Right atrium auricular region (tissue), 2 donors: ENCODE measurements at places on chromosomes 1 and 21. TPM values are rescaled to one million over a fixed set of nuclear protein-coding genes. Genes with fewer than 3 reads are reported as not detected.

Gene CYP2J2
- total RNA-seq = 100 TPM

Gene PLA2G5
- total RNA-seq = 115 TPM

Gene CNTN2
- 0.41 TPM for total RNA-seq

Gene ORC1
- total RNA-seq = 0.28 TPM

Gene PNRC2
- total RNA-seq = 92.3 TPM

Gene CYP4Z1
- 0.35 TPM for total RNA-seq

Gene ETV3L
- total RNA-seq = not detected

Gene LAX1
- total RNA-seq = not detected

Gene LGR6
- 5.5 TPM for total RNA-seq

Gene UTS2
- not detected for total RNA-seq

Gene GBP5
- 0.37 TPM for total RNA-seq

Gene TTC39A
- total RNA-seq = 14.9 TPM

Gene MATN1
- total RNA-seq = not detected

Gene CLIC6
- total RNA-seq = 7.0 TPM

Gene LCE2B
- not detected for total RNA-seq

Gene COA6
- total RNA-seq = 23.1 TPM

Gene CD1B
- total RNA-seq = not detected

Gene SMIM1
- 54.6 TPM for total RNA-seq

Gene PDE4B
- total RNA-seq = 16.0 TPM

Gene LRRC8C
- total RNA-seq = 9.0 TPM

Gene TMEM51
- 6.6 TPM for total RNA-seq

Gene AIRE
- total RNA-seq = not detected

Gene FHAD1
- total RNA-seq = not detected

Gene GSTM5
- total RNA-seq = 2.8 TPM

Gene CITED4
- total RNA-seq = 32.7 TPM

Gene SSX2IP
- 11.3 TPM for total RNA-seq

Gene AMY2A
- total RNA-seq = 1.7 TPM

Gene LCE1E
- total RNA-seq = not detected

Gene FRRS1
- total RNA-seq = 3.4 TPM

Gene PADI2
- total RNA-seq = 0.52 TPM

Gene KRTAP13-1
- not detected for total RNA-seq

Gene CD84
- total RNA-seq = 2.5 TPM

Gene ICOSLG
- total RNA-seq = 1.0 TPM
